Left renal pelvis (tissue), 4 donors: ENCODE measurements at places on chromosomes 3 and 15. TPM values are rescaled to one million over a fixed set of nuclear protein-coding genes. Genes with fewer than 3 reads are reported as not detected.

GRCh38 chr3:94024385-94024784, 4.0 kb downstream of the STX19 start:
- no peak for DNase-seq

DNA sequence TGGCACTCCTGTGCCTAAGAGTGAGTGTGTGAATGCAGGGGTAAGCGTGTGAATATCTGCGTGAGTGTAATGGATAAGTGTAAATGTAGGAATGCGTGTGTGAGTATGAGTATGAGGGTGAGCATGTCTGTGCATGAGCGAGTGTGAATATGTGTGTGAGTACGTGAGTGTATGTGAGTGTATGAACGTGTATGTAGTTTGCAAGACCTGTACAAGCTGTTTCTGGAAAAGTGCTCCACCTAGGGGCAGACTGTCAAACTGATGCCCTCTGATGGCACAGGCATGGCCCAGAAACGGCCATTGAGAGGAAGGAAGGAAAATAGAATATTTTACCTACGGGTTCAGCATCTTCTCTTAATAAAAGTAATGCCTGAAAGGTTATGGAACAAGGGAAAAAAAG, 24.4 kb upstream of the FRMD4B start:
- peak; percentile 42 for DNase-seq

DNA sequence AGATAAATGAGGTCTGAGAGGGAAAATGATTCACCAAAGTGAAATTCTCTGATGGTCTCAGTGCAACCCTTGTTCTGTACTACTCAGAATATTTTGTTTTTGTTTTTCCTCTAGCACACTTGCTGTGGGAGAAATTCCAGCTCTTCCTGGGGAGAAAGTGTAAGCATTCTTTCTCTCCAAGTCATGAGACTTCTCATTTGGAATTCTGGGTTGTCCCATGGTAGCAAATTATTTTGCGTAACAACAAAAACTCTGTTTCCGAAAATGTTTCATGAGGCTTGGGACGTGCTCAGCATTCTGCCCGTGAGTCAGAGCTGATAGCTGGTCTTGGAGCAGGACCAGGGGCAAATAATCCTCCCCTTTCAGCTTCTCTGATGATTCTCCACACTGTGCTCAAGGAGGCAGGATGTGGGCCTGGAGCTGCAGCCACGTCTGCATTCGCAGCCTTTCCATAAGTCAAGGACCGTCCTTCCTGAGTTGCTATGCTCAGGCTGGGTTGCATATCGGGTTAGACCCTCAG, 70.3 kb downstream of the SENP2 start:
- no peak for DNase-seq

DNA sequence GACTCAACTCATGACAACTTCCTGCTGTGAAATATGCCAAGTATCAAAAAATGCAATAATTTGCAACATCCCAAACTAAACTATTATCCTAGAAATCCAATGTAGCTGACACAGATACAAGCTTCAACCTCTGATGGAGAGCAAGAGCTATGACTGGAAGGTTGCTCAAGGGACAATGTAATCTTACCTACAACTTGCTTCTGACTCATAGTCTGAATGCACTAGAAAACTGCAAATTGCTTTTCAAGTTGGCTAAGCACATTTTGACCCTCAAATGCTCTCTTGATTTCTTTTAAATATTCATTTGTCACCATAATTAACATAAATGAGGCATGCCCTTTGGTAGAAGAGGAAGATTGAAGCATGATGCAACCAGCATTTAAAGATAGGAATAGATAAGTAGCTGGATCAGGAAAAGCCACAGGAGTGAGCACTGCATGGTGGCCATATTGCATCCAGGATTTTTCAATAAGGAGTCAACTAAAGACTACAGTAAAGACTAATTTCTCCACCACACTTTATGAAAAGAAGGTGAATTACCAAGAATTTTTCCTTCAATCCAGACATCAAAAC, 630.8 kb upstream of the GBE1 start:
- DNase-seq = no peak

KIF9 gene
- polyA plus RNA-seq = 7.6 TPM

- peak; percentile 49 for DNase-seq
Measured at GRCh38 chr15:73240866-73241499, 127.8 kb downstream of the HCN4 start.

GRCh38 chr3:65635657-65636056, 403.1 kb downstream of the MAGI1 start:
- DNase-seq = no peak

DNA sequence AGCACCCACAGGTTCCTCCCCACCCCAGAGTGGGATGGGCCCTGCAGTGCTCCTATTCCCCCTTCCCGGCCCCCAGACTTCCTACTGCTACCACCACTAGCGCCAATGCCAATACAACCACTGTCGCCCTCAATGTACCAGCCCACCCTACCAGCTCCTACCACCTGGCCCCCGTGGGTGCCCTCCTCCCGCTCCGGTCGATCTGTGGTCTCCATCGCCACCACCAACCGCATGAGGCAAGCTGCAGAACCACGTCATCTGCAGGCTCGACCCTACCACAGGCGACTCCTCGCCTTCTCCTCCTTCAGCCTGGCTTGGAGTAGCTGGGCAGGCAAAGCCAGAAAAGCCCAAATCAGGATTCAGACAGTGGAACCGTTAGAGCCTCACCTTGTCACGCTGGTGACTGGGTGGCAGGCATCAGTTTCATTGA, 179.3 kb downstream of the POTEB3 start:
- no peak for DNase-seq

- no peak for DNase-seq
Measured at GRCh38 chr3:152314677-152315353, 46.1 kb downstream of the MBNL1 start.

LDHAL6B gene
- polyA plus RNA-seq = not detected

SKIC8 gene
- 113 TPM for polyA plus RNA-seq

DNA sequence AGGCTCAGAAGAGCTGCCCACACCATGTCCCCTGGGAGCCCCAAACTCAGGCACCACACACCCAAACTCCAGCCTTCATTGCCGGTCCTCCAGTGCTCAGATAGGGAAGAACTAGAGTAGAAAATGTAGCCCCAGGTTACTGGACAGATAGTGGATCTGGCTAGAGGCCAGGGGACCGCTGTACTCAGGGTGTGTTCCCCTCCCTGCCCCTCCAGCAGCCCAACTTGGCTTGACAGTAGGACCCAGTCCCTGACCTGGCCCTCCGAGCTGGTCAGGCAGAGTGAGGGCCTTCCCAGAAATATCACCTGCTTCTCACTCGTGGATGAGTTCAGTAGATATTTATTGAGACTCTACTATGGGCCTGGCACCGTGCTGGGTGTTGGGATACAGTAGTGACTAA, 100.0 kb downstream of the CORO2B start:
- no peak for DNase-seq

- no peak for DNase-seq
Measured at GRCh38 chr3:123595396-123596180, 10.7 kb upstream of the HACD2 start.

- DNase-seq = no peak
Measured at GRCh38 chr3:197940745-197941384, 9.1 kb upstream of the RPL35A start.

FETUB gene
- polyA plus RNA-seq = 0.14 TPM

DNA sequence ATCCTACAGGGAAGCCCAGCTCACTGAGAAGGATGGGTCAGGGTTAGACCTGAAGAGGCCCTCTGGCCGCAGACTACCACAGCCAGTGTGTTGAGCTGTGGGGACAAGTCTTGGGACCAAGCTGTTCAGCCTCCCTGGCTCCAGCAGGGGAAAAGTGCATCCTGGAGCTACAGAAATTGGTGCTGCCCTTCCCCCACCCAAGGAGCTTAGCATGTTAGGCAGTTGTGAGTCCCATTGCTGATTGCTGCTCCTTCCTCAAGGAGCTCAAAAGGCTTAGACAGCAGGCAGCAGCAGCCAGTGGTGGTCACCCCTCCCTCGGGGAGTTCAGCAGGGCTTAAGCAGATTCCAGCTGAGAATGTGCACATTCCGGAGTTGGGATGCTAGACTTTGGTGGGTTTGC, 165.6 kb downstream of the ATP8B4 start:
- DNase-seq = no peak

DNA sequence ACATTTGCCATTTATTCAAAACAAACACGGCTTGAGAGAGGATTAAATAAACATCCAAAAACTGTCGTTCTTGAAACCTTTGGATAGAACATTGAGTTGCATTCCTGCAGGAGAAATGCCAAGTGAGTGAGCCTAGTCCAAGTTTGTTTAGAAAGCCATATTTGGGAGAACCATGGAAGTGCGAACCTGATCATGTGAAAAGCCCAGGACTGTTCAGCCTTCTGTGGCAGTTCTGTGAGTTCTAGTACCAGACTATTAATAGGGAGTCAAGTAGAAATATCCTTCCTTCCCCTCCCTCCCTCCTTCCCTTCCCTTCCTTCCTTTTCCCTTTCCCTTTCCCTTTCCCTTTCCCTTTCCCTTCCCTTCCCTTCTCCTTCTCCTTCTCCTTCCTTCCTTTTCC, 470.4 kb downstream of the LPP start:
- DNase-seq = no peak

DNA sequence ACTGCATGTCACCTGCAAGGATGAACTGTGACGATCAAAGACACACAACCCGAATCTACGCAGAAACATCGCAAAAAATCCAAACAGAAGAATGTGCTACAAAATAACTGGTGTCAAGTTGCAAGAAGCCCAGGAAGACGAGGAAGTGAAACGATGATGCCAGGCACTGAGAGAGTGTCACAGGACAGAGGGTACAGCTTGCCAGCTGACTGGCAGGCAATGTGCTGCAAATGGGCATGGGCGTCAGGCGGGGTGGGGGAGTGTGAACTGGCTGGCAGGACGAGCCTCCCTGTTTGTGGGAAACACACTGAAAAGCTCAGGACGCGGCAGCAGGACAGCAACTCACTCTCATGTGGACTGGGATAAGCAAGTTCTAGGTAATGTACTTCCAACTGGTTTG, 28.9 kb upstream of the OCA2 start:
- DNase-seq = no peak

WDR5B gene
- polyA plus RNA-seq = 7.8 TPM

SHC4 gene
- 2.8 TPM for polyA plus RNA-seq

- peak; percentile 79 for DNase-seq
Measured at GRCh38 chr15:56733136-56734012, at the start of gene ZNF280D. ZNF280D (minus strand) TSS chr15:56733509; CDS start chr15:56707109, 26,400 bp downstream.

RTP1 gene
- polyA plus RNA-seq = not detected

DNA sequence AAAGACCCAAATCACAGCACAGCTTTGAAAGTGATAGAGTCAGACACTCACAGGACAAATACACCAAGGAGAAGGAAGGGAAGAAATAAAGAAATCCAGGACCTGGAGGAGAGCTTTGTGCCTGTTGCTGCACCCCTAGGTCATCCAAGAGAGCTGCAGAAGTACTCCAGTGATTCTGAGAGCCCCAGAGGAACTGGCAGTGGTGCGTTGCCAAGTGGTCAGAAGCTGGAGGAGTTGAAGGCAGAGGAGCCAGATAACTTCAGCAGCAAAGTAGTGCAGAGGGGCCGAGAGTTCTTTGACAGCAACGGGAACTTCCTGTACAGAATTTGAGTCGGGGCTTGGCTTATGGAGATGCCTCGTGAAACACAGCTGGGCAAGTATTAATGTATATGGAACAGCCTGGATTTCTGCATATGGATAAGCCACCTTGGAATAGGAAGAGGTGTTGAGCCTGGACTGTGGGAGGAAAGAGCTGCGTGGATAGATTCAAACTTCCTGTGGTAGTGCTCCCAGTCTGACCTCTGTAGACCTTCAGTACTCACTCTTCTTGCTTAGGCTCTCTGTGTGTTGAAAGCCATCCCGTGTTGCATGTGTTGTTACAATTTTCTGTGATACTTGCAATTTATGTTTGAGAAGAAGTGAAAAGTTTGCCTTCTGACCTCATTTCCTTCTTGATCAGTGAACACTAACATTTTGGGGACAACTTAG, 6.1 kb downstream of the NGRN start:
- no peak for DNase-seq

GRCh38 chr15:51932161-51932560, 39.4 kb downstream of the LEO1 start:
- no peak for DNase-seq

GOLGA6A gene
- polyA plus RNA-seq = not detected

DNA sequence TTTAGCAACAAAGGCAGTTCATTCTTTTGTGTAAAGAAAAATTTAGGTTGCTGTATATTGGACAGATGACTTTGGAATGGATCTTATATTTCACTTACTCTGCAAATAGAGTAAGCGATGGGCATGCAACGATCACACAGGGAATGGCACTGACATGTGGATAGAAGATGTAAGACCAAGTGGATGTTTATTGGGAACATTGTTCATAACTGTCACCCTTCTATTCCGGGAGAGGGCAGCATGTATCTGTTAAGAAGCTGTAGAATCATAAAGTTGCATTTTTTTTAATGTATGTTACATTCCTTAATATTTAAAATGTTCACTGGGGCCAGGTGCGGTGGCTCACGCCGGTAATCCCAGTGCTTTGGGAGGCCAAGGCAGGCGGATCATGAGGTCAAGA, 41.2 kb downstream of the HPS3 start:
- DNase-seq = no peak

DNA sequence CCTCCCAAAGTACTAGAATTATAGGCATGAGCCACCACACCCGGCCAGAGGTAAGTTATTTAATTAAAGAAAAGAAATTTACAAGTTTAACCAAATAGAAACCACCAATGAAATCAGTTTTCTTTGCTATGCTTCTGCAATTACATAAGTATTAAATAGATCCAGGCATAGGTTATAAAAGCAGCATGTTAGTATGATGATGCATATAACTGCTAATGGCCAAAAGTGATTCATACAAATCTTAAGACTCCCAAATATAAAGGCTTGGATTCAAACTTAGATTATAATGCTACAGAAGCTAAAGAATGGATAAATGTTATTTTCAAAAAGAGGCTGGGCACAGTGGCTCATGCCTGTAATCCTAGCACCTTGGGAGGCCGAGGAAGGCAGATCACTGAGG, 32.8 kb upstream of the HDC start:
- no peak for DNase-seq

DNA sequence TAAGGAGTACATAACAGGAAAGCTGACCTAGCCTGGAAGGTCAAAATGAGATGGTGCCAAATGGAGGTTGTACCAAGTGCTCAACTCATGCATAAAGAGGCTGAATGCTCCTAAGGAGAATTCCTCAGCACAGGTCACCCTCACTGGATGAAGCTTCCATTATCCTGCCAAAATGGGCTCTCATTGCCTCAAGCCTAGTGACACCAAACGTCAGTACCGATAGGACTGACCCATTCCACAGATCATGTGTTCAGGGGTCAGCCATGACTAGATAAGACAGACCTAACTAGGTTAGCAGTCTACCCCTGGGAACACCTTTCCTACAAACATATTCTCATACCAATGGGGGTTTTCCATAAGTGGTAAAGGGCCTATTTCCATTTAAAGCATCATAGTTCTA, 160.7 kb downstream of the MEX3B start:
- no peak for DNase-seq

DNA sequence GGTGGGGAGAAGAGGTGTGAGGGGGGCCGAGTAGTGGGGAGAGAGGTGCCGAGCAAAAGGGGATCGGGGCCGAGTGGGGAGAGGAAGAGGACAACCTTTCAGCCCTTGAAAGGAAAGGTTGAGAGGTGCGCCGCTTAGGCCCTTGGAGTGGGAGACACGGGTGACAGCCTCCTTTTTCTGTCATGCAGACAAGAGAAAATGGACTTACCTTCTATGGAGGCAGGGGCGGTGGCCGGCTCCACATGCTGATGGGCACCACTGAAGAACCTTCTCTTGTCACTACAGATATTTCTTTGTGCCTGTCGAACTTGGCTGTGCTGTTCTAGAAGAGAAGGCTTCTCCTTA, 421 bp downstream of the KLHL18 start:
- no peak for DNase-seq
